AG10803 (cell line): ENCODE measurements at places on chromosomes 16 and 17.

DNA sequence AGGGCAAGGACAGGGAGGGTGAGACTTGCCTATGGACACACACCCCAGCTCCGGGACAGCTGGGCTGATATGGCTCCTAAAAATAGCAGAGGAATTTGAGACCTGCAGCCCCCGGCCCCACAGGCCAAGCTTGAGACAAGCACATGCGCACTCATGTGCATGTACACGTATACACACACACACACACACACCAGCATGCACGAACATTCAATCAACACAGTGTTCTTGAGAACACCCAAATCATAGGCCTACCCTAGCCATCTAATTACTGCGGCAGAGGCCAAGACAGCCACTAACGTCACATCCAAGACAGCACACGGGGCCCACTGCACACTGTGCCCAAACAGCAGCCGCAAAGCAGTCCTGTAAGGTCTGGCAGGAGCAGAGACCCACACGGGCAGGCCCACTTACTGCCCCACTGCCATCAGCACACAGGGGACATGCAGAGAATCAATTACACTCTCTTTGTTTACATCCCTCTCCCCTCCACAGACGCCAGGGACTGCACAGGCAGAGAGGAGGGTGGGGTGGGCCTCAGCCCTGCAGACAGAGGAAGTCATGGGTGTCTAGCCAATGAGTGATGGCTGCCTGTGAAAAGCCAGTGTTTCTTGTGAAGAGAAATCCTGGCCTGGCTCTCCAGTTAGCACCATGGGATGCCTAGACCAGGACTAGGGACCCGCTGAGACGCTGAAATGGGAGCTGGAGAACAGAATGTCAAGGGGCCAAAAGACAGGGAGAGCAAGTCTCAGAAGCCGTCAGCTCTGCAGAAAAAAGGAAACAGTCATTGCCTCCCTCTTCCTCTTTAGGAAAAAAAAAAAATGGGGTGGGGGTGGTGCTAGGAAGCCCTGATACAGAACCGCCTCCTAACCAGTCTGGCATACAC, 39.3 kb downstream of the MYO18A start:
- no peak for DNase-seq

DNA sequence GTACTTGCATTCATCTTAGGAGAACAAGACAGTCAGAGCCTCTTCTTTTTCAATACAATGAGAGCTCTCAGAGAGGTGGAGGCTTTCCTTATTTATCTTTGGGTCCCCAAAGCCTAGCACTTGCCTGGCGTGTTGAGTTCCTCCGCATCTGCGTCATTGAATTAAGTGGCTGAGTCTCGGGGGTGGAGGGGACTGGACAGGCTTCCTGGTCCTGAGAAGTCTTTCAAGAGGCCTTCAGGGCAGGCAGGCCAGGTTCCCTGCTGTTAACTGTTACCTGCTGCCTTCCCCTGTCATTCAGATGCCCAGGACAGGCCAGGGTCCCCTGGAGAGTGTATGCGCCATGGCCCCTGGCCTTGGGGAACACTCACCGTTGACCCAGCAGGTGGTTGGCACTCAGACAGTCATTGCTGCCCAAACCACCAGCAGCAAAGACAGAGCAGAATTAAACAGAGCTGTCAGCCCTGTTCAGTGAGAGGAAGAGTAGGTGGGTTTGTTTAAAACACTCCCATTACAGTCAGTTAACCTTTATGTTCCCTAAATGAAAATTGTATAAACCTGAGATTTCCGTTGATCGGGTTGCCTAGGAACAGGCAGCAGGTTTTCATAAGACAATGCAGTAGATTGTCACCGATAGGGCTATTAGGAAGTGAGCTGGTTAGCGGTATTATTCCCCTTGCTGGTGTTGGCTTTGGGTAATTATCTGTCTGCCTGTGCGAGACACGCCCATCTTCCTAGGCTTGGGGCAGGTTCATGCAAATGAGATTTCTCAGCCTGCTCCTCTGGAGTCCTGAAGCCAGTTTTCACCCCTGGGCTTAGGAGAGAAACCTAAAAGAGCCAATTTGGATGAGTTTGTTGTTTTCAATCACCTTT, 132.7 kb downstream of the CCDC182 start:
- DNase-seq = no peak

GRCh38 chr16:2853531-2854073, 4.4 kb downstream of the PRSS22 start:
- no peak for DNase-seq

- no peak for DNase-seq
Observed at GRCh38 chr16:77220427-77220826, 21.2 kb downstream of the SYCE1L start.

GRCh38 chr17:80389011-80389995, 25.7 kb upstream of the ENDOV start:
- no peak for DNase-seq

GRCh38 chr17:39969375-39969774, 6.6 kb downstream of the GSDMA start:
- DNase-seq = no peak

DNA sequence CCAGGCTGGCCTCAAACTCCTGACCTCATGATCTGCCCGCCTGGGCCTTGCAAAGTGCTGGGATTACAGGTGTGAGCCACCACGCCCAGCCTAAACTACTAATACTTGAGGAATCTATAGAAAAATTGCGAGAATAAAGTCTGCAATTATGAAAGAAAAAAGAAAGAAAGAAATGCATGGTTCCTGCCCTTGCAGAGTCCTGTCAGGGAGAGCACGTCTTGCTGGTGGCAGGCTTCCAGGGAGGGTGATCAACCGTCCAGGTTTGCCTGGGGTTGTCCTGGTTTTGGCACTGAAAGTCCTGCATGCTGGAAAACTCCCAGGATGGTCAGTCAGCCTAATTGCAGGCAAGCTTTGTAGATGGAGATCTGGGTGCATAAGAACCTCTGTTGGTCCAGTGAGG, 21.5 kb upstream of the KIFC3 start:
- no peak for DNase-seq

- DNase-seq = no peak
Observed at GRCh38 chr17:8188263-8188839, 1.6 kb downstream of the BORCS6 start.

- DNase-seq = no peak
Observed at GRCh38 chr16:58467905-58468304, 32.0 kb upstream of the NDRG4 start.

DNA sequence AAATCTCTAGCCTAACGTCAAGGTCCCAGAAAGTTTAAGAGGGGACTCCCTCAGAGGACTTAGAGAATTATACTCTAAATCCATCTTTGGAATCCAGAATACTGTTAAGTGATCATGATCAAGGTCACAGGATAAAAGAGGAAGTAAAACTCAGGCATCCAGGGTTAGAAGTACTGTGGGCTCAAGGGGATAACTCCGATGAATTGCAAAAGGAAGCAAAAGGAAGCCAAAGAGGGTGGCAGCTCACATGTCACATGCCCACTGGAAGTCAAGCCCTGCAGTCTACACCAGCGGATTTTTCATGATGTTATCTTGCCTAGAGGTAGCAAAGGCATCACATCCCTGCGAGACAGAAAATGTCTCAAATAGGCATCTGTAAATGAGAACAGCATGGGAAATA, 3.8 kb downstream of the ZNF821 start:
- no peak for DNase-seq

GRCh38 chr17:34598161-34598776, 18.9 kb downstream of the TMEM132E start:
- no peak for DNase-seq

- no peak for DNase-seq
Observed at GRCh38 chr16:19882646-19883045, 2.0 kb downstream of the GPRC5B start.

- no peak for DNase-seq
Observed at GRCh38 chr17:18987230-18987610, 17.3 kb downstream of the FAM83G start.

- no peak for DNase-seq
Observed at GRCh38 chr16:1706386-1707192, 594 bp downstream of the MAPK8IP3 start.

DNA sequence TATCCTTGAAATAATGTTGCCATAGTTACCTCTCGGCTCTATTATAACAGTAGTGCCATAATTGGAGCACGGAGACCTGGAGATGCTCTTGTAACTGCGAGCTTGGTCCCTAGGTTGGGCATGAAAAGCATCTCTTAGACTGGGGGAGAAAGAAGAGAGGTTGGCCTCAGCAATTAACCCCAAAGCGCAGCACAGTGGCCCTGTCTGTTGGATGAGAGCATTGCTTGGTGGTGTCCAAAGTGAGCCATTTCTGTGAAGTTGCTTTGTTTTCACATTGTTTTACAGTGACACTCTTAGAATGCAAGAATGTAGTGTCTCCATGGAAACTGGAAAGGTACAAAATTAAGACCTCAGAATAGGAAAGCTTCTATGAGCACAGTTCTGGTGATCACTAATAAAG, 660.7 kb upstream of the EEF2KMT start:
- no peak for DNase-seq

- DNase-seq = peak; percentile 41
Observed at GRCh38 chr17:41500131-41500911, 5.1 kb downstream of the KRT13 start.

DNA sequence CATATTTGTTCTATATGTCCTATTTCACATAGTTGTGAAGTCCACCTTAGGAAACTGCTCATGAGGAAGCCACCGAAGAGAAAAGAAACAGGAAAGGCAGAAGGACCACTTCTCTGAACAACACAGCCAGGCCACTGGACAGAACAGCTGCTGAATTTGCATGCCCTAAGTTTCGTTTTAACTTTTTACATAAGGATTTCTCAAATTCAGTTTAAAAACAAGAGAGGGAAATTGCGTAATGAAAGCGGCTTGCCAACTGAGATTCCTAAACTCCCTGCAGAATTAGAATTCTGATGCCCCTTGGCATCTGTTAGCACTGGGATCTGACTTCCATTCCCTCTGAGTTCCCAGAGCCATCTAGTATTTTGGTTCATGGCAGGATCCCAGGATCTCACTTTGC, 5.0 kb upstream of the CCL8 start:
- peak; percentile 92 for DNase-seq

GRCh38 chr16:3009568-3010390, 2.9 kb upstream of the CLDN9 start:
- DNase-seq = no peak

DNA sequence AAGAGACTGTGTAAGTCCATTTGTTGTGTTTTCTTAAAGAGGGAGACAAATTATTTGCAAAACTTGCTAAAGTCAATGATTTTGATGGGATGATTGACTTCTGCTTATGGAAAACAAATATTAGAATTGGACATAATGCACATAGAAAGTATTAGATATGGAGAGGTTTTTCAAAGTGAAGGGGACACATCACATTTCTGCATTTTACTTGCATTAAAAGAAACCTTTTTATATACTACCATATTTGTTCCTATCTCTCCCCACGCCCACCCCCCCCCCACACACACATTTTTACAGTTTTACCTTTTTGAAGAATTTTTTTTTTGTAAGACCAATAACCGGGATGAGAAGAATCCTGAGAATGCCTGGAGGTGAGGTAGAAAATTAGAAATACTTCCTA, 8.6 kb upstream of the OR4D2 start:
- DNase-seq = no peak

DNA sequence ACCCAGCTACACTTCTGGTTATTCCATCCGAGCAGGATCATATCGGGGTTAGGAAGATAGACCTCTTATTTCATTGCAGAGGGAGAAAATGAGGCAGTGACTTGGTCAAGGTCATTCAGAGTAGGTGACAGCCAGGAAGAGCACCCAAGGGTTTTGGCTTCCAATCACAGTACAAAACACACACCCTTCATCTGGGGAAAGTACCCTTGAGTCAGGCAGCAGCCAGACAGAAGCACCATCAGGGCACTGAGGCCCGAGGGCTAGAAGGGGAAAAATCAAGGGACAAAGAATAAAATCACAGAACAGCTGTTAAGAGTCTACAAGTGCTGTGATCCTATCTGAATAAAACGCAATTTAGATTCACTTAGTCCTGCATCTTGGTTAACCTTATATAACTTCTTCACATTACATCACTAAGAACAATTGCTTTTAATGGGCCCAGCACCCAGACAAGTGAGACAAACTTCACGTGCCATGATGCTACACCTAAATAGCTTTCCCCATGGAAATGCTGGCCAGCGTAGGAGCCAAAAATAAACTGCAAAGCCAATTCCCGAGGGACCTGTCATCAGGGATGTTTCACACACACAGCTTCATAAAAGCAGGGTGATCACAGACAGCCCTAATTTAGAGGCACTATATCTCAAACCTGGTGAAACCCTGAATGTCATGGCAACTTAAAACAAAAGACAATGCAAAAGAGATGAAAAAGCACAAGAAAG, 4.9 kb downstream of the UBE2O start:
- peak; percentile 58 for DNase-seq

DNA sequence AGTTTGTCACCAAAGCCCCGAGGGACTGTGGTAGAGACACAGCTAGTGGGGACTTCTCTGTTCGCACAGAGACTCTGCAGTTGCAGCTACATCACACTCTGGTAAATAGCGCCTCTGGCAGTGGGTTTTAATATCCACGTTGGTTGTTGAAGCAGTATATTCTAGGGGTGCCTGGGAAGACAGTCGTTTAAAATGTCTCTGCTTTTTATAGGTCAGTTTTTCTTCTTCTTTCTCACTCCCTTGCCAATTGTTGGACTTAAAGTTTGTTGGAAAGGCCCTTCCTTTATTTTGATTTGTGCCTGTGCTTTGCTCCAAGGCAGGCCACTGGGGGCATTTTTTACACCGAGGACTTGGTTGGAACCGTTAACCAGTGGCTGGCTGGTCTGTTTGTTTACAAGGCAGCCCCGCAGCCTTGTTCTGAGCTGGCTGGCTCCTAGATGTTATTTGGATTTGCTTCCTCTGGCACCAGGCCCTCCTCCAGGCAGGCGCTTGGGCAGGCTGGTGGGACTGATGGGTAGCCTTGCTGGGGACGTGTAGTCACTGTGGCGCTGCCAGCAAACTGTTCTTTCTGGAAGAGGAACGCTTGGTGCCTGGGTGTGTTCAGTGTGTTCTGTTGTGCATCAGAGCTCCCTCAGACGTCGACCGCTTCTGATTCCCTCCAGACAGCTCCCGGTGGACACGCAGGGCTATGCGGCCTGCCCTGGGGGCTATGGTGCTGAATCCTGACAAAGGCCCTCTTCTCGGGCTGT, 218.2 kb upstream of the CHMP6 start:
- peak; percentile 29 for DNase-seq

GRCh38 chr17:33779234-33779591, 475.9 kb upstream of the CCL2 start:
- DNase-seq = peak; percentile 65

DNA sequence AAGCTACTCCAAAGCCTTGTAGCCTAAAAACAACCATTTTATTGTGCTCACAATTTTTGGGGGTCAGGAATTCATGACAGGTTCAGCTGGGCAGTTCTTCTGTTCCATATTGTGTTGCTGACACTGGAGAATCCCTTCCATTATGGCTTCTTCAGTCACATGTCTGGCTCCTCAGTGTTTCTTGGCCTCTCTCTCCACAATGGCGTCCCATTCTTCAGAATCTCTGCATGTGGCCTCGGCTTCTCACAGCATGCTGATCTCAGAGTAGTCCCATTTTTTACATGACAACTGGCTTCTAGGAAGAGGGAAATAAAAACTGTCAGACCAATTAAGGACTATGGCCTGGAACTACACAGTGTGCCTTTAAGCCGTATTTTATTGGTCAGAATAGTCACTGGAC, 49.7 kb downstream of the NF1 start:
- no peak for DNase-seq
